Endothelial cell (in vitro differentiated cells): ENCODE measurements at places on chromosomes 4 and X. TPM values are rescaled to one million over a fixed set of nuclear protein-coding genes. Genes with fewer than 3 reads are reported as not detected.

GRCh38 chr4:89753601-89754066 lies 83.3 kb downstream of the SNCA start:
- no peaks in the 10 kb centered on the region for H3K36me3 ChIP-seq
- H3K27me3 ChIP-seq = no peaks in the 10 kb centered on the region
- H3K27ac ChIP-seq = no peak overlapping the region
- DNase-seq = no peak
- no peak overlapping the region for H3K4me3 ChIP-seq

DNA sequence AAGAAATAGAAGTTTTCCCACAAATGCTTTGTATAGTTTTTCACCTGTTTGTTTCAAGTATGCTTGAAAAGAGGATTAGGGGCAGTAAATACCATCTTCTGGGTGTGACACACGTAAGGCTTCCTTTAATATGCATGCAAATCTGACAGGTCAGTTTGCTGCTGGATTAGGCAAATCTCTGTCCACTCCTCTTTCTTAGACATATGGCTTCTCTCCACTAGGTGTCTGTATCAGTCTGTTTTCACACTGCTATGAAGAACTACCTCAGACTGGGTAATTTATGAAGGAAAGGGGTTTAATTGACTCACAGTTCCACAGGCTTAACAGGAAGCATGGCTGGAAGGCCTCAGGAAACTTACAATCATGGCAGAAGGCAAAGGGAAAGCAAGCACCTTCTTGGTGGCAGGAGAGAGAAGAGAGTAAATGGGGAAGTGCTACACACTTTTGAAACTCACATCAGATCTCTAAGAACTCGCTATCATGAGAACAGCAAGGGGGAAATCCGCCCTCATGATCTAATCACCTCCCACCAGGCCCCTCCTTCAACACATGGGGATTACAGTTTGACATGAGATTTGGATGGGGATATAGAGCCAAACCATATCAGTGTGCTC lies 66.9 kb downstream of the TAB3 start:
- peaks cover 2% of the 10 kb centered on the region for H3K4me1 ChIP-seq
- H3K27me3 ChIP-seq = no peaks in the 10 kb centered on the region
- no peak overlapping the region for H3K4me3 ChIP-seq
- no peaks in the 10 kb centered on the region for H3K36me3 ChIP-seq
- H3K27ac ChIP-seq = no peak overlapping the region

DNA sequence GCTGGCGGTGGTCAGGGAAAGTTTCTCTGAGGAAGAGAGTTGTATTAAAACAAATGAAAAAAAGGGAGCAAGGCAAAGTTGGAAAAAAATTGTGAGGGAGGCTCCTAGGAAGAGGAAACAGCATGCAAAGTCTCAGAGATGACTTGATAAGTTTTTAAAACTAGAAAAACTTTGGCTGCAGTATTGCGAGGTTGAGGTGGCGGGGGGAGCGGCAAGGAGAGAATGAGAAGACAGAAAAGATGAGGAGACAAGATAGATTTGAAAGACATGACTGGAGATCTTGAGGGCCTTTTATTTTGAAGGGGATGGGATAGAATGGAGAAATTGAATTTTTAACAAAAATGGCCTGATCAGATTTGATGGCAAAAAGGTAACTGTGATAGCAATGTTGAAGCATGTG lies 4.8 kb upstream of the UBE2D3 start:
- no peak overlapping the region for H3K27ac ChIP-seq
- peaks cover 8% of the 10 kb centered on the region for H3K36me3 ChIP-seq
- DNase-seq = no peak
- H3K27me3 ChIP-seq = peaks cover 17% of the 10 kb centered on the region
- no peak overlapping the region for H3K4me3 ChIP-seq

- H3K27me3 ChIP-seq = peaks cover 3% of the 10 kb centered on the region
- H3K36me3 ChIP-seq = no peaks in the 10 kb centered on the region
- DNase-seq = no peak
- H3K4me3 ChIP-seq = no peak overlapping the region
- H3K4me1 ChIP-seq = no peaks in the 10 kb centered on the region
- H3K27ac ChIP-seq = no peak overlapping the region
These were observed 712 bp downstream of the PNPLA4 start for GRCh38 chrX:7926501-7926900.

DNA sequence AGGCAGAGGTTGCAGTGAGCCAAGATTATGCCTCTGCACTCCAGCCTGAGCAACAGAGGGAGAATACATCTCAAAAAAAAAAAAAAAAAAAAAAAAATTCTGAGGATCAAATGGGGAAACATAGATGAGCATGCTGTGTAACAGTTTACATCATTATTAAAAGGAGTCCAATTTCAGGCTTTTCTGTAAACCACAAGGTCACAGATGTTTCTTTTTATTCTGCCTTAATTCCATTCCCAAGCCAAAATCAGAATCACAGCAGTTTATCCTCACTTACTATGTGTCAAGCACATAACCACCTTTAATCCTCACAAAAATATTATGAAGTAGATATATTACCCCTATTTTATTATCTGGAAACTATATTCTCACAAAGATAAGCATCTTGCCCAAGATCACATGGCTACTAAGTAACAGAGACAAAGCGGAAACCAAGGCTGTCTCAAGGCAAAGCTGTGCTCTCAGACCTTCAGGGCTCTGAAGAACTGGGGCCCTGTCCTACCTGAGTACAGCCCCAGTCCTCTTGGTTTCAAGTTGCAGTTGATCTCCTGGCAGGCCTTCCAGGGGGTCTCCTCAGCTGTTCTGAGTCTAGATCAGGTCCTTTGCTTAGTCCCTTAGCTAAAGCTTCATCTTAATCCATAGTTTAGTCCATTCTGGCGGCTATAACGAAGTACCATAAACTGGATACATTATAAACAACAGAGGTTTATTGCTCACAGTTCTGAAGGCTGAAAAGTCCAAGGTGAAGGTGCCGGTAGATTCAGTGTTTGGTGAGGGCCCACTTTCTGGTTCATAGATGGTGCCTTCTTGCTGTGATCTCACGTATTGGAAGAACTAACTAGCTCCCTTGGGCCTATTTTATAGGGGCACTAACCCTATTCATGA lies 141.3 kb downstream of the PALLD start:
- H3K4me3 ChIP-seq = no peak overlapping the region
- no peaks in the 10 kb centered on the region for H3K36me3 ChIP-seq
- DNase-seq = no peak

DNA sequence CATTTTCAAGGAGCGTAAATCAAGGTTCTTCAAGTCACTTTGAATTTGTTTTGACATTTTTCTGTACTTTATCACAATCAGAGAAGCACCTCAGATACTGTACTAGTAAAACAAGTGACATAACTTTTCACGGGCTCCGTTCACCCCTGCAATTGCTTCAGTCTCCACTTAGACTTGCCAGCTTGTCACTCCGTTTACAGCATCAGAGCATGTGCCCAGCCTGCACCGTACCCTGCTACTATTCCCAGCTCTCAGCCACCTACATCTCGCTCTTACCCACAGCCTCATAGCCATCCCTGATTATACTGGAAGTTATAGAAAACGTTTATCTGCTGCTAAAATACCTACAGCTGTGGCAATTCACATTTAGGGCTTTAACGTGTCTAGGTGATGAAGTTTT lies 135.3 kb upstream of the TENM3 start:
- H3K4me1 ChIP-seq = peaks cover 4% of the 10 kb centered on the region
- DNase-seq = no peak
- H3K36me3 ChIP-seq = no peaks in the 10 kb centered on the region
- no peak overlapping the region for H3K27ac ChIP-seq
- no peak overlapping the region for H3K4me3 ChIP-seq

GRCh38 chr4:43316813-43317212 lies 424.3 kb downstream of the GRXCR1 start:
- H3K27ac ChIP-seq = no peak overlapping the region
- H3K4me3 ChIP-seq = no peak overlapping the region
- no peaks in the 10 kb centered on the region for H3K4me1 ChIP-seq
- H3K27me3 ChIP-seq = no peaks in the 10 kb centered on the region
- H3K36me3 ChIP-seq = peaks cover 3% of the 10 kb centered on the region
- DNase-seq = no peak

DNA sequence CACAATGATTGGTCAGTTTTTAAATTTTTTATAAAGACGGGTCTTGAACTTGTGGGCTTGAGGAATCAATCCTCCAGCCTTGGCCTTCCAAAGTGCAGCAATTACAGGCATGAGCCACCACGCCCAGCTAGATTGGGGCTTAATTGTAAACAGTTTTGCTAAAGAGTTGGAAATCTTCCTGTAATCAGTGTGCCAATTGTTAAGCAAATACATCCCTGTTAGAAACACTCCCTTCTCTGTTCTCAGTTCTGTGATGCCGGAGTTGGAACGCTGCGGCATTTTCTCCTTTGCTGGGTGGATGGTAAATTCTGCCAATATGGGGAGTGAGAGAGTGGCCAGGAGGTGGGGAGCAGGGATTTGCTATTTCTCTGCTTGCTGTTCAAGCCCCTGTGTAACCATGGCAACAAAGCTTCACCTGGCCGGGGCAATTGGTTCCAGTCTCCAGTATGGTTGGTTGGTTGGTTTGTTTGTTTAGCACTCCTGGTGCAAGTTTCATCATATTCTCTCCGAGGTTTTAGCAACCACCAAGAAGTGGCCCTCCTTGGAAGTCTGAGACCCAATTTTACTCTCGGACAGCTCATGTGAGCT lies 3.0 kb upstream of the SPATA4 start:
- peaks cover 3% of the 10 kb centered on the region for H3K4me1 ChIP-seq
- H3K27me3 ChIP-seq = peaks cover 1% of the 10 kb centered on the region
- no peak overlapping the region for H3K27ac ChIP-seq
- H3K36me3 ChIP-seq = no peaks in the 10 kb centered on the region
- no peak for DNase-seq
- H3K4me3 ChIP-seq = no peak overlapping the region

DNA sequence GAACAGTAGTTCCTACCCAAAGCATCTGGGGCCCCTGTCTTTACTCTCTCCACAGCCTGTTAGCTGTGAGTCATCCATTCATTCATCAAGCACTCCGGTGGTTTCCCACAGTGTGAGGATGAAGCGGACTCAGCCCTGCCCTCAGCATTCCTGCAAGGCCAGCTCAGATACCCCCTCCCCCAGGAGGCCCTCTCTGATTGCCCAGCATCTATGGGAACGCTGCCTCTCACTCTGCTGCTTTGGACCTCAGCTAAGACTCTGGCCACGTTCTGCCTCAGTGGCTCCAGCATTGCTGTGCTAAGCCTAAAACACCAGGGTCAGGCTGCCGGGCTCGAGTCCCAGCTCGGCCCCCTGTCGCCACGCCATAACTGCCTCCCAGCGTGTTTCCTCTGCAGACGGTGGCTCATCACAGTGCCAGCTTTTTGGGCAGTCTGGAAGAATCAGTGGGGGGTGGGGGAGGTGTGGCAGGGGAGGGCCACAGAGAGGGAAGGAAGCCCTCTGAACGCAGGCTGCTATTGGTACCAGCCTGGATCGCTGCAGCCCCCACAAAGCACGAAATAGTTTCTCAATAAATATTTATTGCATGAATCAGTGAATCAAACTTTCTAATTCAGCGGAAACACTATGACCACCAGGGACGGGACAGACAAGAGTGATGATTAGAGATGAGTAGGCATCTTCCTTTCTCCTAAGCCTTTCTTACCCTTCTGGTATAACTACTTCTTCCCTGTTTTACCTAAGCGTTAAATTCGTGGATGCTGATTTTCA lies 74.4 kb downstream of the SORCS2 start:
- no peak overlapping the region for H3K4me3 ChIP-seq
- no peaks in the 10 kb centered on the region for H3K36me3 ChIP-seq
- no peaks in the 10 kb centered on the region for H3K4me1 ChIP-seq
- peaks cover 10% of the 10 kb centered on the region for H3K27me3 ChIP-seq
- no peak overlapping the region for H3K27ac ChIP-seq

- peaks cover 3% of the 10 kb centered on the region for H3K36me3 ChIP-seq
- peak overlapping the region; percentile 97 for H3K27ac ChIP-seq
- peaks cover 19% of the 10 kb centered on the region for H3K4me1 ChIP-seq
- H3K27me3 ChIP-seq = peaks cover 15% of the 10 kb centered on the region
- peak overlapping the region; percentile 88 for H3K4me3 ChIP-seq
These were observed 645 bp upstream of the RAB28 start for GRCh38 chr4:13484749-13485221.

DNA sequence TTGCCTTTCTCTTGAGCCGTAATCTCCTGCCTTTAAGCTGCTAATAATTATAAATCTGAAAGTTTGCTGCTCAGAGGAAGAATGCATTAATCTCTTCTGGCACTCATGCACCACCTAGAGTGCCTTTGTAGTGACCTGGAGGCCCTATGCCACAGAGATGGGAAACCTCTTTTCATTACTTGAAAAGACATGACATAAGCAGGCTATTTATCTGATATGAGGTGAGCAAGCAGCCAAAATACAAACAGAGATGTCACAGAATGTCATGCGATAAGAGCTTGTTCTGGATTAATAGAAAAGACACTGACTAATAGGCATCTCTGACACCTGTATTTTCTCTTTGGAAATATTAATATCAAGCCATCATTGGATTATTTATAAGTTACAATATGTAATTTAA lies 42.3 kb downstream of the GABRB1 start:
- no peak for DNase-seq
- no peaks in the 10 kb centered on the region for H3K27me3 ChIP-seq
- H3K4me3 ChIP-seq = no peak overlapping the region
- H3K4me1 ChIP-seq = peaks cover 8% of the 10 kb centered on the region
- H3K27ac ChIP-seq = no peak overlapping the region

DNA sequence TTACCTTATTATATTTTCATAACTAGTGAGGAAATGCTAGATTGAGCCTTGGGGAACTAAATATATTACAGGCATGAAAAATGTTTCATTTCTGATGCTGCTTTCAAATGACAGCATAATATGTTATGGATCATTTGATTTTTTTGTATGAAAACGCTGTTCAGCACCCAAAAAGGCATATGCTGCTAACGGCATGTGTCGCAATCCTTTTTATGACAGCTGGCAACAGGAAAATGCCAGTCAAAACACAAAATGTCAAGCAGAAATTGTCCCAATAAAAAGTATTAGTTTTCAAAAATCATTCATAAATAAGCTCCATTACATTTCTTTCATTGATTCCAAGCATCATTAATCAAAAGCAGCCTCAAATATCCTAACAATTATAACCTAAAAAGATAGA lies 1244.5 kb downstream of the PCDH7 start:
- H3K27me3 ChIP-seq = no peaks in the 10 kb centered on the region
- no peaks in the 10 kb centered on the region for H3K4me1 ChIP-seq
- no peak for DNase-seq
- no peak overlapping the region for H3K27ac ChIP-seq
- H3K36me3 ChIP-seq = no peaks in the 10 kb centered on the region

DNA sequence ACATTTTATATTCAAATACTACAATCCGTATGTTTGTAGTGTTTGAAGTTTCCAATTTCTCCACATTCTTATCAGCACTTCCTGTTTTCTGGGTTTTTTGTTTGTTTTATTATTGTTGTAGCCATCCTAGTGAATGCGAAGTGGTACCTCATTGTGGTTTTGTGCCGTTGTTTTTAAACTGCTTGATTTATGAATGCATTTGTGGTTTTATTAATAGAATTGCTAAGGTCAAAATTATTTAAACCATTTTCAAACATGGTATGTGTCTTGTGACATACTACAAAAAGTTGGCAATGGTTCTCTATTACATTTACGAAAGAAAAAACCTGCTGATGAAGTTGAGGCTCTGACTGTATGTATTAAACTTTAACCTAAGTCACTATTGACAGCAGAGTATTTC lies 780.0 kb upstream of the MAGEB2 start:
- H3K27ac ChIP-seq = no peak overlapping the region
- H3K27me3 ChIP-seq = no peaks in the 10 kb centered on the region
- H3K4me1 ChIP-seq = no peaks in the 10 kb centered on the region
- H3K4me3 ChIP-seq = no peak overlapping the region
- no peak for DNase-seq
- H3K36me3 ChIP-seq = no peaks in the 10 kb centered on the region

PNMA6F gene
- total RNA-seq = not detected

KIF4A gene
- 7.6 TPM for total RNA-seq

IGSF1 gene
- 1.1 TPM for total RNA-seq

CXCL1 gene
- total RNA-seq = 1.7 TPM

TMEM187 gene
- total RNA-seq = 12.0 TPM

TMLHE gene
- total RNA-seq = 11.6 TPM
